ENCODE measurements at places on chromosomes 1 and 21.
A peak's percentile ranks its signal among the peaks of the same experiment; 100 is the strongest.

- no peak for DNase-seq
Measured at GRCh38 chr1:240414237-240414636, 197.7 kb downstream of the GREM2 start.

DNA sequence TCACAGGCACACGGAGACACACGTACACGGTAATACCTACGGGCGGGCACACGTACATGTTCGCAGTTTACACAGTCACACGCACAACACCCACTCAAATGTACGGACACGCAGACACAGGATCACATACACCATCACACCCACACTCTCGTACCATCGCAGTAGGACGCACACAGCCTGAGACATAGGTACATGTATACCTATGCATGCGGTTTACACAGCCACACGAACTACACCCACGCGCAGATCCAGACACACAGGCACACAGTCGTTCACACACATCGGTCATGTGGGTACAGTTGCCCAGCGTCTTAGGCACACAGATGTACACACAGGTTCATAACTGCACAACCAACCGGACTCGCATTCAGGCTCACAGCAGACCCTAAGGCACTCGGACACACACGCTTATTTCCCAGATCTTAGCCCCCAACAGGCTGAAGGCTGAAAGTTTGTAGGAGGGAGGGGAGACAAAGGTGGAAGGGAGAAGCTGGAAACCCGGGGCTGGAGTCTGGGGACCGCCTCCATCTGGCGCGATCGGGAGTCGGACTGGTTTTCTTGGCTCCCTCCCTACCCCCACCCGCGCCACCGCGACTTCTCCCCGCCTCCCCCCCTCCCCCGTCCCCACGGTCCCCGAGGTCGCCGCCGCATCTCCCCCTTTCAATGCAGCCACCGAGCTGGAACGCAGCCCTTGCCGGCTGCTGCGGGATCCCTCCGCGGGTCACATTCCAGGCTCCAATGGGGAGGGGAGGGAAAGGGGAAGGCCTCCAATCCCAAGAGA lies 51.9 kb upstream of the SYNC start:
- DNase-seq, result peak; percentile 65

DNA sequence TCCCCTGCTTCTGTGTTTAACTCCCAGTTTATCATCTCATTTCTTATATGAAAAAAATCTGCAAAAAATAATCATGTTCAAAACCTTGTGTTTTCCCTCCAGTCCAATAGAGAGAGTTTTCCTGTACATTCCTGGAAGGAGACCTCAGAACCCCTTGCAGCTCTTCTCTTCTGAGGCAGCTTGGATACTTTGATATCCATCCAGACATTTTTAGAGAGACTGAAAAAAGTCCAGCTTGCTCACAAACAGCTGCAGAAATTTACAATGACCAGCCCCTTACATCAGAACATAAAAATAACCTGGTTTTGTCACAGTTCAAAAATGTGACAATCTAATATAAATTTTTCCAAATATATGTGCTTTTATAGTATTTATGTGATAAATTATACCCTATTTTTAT lies 73.3 kb upstream of the C1orf115 start:
- no peak for DNase-seq

DNA sequence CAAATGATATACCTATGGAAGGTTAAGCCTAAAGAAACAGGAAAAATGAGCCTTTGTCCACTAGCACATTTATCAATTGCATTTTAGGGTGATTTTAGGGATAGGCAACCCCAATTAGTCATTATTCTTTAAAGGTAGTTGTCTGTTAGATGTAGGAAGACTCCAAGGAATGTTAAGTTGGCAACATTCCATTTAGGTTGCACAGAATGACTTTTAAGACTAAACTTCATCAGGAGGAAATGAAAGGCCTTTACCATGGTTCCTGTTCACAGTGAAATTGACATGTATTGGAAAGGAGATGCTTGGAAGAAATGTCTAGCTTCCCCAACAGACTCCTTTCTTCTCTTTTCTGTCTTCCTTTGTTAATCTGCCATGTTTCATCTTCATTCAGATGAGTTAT lies 1.6 kb upstream of the APOBEC4 start:
- no peak for DNase-seq

- DNase-seq, result no peak
Measured at GRCh38 chr1:157226739-157227138, 88.5 kb upstream of the ETV3 start.

- peak; percentile 37 for DNase-seq
Measured at GRCh38 chr1:54220004-54220811, 20.2 kb downstream of the MRPL37 start.

DNA sequence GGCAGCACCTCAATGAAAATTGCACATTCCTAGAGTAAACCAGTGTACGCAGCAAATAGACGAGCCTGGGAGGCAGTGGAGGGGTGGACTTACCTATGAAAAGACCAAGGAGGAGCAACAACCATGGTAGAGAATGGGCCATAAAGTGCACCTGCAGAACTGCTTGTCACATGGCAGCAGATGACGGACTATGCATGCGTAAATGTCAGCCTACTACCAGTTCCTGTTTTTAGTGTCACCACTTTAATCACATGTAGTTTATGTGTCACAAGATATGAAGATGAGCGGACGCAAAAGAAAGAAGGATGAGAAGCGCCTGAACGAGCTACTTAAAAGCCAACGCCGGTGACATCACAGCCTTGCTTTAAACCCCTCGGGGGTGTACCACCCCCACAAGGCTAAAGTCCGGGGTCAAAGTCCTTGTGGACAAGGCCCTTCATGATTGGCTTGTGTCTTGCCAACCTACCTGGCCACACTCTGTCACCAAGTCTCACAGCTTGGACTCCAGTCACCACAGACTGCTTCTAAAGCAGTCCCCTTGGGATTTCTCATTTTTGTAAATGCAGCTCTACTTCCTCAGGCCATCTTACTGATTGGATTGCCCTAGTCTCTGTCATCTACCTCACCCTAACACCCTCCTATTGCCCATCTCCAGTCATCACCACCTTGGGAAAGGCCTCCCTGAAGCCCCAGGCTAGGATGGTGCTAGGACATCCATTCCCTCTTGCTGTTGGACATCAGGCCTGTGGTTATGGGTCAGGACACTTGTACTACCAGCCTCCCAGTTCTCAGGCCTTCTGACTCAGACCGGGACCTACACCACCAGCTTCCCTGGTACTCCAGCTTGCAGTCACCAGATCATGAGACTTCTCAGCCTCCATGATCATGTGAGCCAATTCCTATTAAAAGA lies 6.0 kb upstream of the LY9 start:
- no peak for DNase-seq

GRCh38 chr1:208225954-208226937 lies 17.9 kb downstream of the PLXNA2 start:
- no peak for DNase-seq

- no peak for DNase-seq
Measured at GRCh38 chr1:89433421-89433820, 69.6 kb downstream of the GBP6 start.

GRCh38 chr1:43312663-43313515 lies 12.1 kb downstream of the TIE1 start:
- DNase-seq, result no peak

GRCh38 chr1:216531263-216532239 lies 108.3 kb upstream of the USH2A start:
- no peak for DNase-seq

GRCh38 chr1:173241528-173242347 lies 34.6 kb upstream of the TNFSF4 start:
- no peak for DNase-seq

- DNase-seq, result no peak
Measured at GRCh38 chr1:204692325-204692840, 6.8 kb upstream of the LRRN2 start.

DNA sequence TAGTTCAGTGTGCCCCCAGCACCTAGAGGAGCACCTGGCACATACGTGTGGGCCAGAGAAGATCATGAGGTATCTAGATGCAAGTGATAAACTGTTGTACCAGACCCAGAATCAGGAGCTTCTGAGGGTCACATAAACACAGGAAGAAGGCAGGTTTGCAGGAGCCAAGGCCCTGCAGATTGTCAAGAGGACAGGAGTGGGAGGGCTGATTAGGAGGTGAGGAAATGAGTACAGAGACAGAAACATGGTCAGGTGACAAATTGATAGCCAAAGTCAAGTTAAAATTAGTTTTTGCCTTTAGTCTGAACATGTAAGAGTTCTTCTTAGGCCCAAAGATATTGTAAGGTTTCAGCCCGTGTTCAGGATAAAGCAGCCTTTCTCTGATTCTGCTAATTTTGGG lies 14.0 kb upstream of the TRAF3IP3 start:
- DNase-seq, result no peak

Data from NCI-H2171 (cell line).